ENCODE measurements at places on chromosomes 11 and 22.

DNA sequence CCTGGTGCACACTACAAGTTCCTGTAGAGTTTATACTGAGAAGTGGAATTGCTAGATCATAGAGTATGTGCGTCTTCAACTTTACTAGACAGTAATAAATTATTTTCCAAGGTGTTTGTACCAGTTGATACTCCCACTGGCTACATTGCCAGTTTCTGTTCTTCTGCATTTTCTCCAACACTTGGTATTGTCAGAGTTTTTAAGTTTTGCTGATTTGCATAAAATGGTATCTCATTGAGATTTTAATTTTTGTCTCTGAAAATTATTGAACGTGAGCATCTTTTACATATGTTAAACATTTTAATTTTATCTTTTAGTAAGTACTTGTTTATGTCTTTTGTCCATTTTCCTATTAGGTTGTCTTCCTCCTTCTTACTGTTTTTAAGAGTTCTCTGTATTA is 7.3 kb downstream of the TBCEL start:
- DNase-seq: no peak

GRCh38 chr11:65545853-65546216 is 12.3 kb downstream of the LTBP3 start:
- DNase-seq: no peak

DNA sequence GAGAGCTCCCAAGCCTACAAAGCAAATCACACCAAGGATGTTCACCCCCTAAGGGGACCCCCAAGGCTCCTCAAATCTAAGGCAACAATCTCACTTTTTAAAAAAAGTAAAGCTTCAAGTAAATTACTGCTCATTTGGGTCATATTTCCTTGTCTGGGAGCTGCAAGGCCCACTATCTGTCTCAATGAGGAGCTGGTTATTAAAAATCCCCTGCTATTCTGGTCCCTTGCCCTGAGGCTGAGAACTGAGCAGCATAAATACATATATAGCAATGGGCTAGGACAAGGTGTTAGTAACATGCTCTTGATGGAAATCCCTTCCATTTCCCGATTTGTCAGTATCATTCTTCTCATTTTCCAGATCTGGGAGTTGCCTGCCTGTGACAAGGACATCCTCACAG is 119.2 kb downstream of the ETS1 start:
- no peak for DNase-seq

GRCh38 chr22:50585781-50586180 is 3.1 kb upstream of the CHKB start:
- DNase-seq: no peak

DNA sequence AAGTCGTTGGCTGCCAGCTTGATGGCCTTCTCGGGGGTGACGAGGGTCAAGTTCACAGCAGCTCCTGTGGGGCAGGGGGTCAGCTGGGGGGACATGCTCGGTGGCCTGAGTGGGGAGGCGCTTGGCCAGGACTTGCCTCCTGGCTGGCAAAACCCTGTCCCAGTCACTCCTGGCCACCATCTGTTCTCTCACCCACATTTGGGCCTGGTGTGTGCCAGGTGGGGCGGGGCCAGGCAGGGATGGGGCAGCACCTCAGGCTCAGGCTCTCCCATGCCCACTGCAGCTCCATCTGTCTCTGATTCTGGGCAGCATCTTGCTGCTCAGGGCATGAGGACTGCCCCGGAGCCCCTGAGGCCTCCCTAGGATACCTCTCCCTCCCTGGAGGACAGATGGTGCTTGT is 3.7 kb upstream of the CEND1 start:
- DNase-seq: no peak

DNA sequence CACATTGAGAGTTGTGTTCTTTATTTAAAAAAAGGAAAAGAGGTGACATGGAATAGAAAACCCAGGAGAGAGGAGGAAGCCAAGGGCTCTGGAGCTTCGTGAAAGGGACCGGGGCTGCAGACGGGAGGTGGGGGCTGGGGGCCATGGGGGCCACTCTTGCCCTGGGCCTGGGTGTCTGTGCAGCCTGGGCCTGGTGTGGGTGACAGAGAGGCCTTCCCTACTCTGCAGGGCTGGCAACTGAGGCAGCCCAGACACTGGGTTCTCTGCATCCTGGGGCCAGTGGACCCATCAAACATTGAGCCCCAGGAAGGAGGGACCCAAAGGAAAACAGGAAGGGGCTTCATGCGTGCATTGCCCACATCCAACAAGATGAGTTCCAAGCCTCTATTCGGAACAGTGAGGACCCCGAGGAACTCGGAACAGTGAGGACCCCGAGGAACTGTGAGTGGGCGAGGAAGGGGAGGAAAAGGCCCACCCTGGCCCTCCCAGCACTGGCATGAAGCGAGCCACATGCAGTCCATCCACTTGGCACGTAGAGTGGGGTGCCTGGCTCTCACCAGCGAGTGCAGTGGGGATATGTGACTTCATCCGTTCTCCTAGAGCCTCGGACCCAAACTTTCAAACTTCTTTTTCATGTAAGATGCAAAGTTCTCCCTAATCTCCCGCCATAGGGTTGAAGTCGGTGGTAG is 1121.6 kb downstream of the BRD1 start:
- no peak for DNase-seq

GRCh38 chr11:63494975-63495374 is 4.0 kb upstream of the PLAAT5 start:
- no peak for DNase-seq

GRCh38 chr11:112318184-112318591 is 57.5 kb upstream of the PLET1 start:
- DNase-seq: peak; percentile 78

DNA sequence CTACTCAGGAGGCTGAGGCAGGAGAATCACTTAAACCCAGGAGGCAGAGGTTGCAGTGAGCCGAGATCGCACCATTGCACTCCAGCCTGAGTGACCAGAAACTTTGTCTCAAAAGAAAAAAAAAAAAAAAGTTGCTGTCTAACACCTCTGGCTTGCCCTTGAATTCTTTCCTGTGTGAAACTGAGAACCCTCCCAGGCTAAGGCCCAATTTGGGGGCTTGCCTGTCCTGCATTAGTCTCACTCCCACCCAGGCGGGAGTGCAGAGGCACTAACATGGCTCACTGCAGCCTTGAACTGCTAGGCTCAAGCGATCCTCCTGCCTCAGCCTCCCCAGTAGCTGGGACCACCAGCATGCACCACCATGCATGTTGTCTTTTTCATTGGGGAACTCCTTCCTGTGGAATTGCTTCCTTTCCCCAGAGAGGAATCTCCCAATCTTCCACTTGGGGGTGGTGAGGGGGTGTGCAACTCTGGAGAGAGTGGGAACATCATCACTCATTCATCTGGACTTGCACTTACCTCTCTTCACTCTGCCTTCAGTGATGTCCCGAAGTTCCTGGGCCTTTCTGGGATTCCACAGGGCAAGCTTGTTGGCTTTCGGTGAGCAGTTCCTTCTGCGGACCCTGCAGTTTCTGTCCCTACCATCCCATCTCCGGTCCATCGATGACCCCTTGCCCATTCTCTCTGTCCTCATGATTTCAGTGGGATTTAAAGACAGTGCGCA is 62.1 kb upstream of the CREB3L1 start:
- no peak for DNase-seq

DNA sequence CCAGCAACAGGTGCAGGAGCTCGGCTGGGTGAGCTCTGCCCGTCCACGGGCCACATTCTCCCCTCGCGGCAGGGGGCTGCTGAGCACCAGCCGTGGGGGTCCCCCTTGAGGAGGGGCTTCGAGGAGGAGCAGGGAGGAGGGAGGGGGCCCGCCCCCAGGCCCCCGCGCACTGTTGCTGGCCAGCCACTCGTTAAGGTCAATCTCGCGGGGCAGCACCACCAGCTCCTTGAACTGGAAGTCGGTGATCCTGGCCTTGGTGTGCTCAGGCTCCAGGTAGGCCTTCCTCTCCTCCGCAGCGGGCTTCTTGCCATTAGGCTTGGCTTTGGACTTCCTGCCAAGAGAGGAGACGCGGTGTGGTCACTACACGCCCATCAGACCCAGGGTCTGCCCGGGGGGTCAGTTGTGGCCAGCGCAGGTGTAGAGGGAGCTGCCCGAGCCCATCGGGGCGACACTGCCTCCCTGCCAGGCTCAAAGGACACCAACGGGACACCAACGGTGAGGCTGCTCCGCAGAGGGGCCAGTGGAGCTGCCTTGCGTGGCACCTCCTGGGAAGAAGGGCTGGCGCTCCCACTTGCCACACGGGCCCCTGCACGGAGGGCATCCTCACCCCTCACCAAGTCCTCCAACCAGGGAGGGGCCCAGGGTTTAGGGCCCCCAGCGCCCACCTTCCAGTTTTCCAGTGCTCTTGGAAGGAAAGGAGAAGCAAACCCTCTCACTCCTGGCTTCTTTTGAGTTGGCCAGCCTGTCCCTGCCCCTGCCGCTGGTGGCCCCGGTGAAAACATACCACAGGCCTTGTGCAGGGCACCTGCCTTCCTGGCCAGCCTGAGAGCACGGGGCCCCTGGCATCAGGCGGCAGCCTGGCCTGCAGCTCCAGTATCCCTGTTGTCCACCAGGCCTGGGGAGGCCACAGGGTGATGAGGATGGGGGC is 5.8 kb downstream of the MOB2 start:
- DNase-seq: no peak

GRCh38 chr11:126545057-126545555 is 189.6 kb downstream of the ST3GAL4 start:
- no peak for DNase-seq

DNA sequence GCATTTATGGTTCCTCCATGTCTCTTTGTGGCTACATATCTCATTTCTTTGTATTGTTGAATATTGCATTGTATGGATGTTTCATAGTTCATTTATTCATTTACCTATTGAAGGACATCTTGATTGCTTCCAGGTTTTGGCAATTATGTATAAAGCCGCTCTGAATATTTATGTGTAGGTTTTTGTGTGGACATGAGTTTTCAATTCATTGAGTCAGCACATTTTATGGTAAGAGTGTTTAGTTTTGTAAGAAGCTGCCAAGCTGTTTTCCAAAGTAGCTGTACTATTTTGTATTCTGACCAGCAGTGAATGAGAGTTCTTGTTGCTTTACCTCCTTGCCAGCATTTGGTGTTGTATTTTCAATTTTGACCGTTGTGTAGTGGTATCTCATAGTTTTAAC is 39.2 kb downstream of the KDM2A start:
- DNase-seq: no peak

DNA sequence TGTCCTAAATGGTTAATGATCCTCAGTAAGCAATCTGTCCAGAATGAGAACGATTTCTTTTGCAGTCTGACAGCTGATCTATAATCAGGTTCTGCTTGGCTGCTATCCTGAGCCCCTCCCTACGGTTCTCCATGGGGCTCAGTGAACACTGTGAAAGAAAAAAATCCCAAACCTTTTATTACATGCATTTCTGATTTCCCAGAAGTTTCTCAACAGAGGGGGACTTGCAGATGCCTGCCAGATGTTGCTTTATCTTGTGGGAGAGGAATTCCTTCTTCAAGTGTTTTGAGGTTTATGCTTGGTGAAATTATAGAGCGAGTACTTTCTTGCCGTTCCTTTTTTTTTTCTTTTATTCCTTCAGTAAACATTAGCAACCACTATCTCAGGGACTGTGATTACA is 531.9 kb upstream of the ISX start:
- no peak for DNase-seq

DNA sequence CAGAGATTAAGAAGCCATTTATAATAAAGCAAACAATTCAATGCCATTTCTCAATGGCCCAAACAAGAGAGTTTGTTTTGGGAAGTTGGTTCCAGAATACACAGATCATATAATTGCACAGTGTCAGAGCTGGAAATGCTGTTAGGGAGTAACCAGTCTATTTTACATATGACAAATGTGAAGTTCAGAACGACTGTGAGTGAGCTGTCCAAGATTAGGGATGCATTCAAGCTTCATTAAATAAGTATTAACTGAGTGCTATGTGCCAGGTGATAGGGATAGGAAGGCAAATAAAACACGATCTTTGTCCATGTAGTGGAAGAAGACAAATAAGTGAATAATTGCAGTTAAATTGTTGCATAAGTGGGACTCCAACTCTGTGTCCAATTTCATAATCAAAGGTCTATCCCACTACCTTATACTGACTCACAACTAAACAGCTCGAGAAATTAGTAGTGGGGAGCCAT is 33.1 kb upstream of the PICALM start:
- no peak for DNase-seq

GRCh38 chr11:117273550-117274289 is 17.4 kb upstream of the BACE1-AS start:
- peak; percentile 75 for DNase-seq

DNA sequence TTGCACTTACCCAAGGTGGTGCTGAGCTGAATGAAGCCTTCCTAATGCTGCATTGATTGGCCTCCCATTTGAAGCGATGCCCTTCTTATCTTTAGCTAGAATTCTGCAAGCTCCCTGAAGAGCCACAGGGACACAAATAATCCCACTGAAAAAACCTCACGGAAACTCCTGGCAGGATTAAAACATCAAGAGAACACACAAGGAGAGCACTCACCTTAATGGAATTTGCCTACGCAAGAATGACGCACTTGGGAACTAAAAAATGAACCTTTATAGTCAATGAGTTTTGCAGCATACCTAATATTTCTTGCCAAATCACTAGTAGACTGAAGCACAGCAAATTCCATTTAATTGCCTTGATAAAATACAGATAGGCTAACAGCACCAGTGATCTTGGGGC is 232.8 kb upstream of the UBASH3B start:
- DNase-seq: no peak

DNA sequence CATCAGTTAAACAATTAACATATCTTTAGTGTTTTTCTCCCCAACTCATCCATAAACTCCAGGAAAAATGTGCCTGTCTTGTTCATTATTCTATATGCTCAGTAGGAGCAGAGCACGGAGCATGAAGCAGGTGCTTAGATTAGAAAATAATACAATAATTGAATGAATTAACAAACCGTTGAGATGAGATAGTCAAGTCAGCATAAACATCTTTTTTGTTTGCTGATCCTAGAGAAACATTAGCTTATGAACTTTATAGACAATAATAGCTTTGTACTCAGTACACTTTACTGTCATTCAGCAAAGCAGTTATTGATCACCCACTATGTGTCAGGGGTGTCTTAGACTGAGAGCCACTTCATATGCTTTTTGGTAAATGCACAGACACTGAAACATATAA is 105.2 kb upstream of the SEZ6L start:
- no peak for DNase-seq

DNA sequence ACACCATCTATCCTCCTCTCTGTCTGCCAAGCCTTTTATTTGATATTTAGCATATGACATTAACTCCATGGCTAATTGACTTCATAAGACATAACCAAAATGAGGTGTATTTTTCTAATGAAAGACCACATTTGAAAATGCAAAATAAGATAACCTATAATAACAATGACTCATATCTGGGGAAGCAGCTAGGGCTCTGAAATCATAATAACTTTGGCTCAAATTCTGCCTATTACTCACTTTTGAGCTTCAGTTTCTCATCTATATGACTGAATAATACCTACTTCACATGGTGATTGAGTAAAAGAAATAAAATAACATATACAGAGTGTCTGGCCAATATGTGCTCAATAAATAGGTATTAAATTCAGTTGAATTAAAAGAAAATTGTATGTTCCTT is 1419.8 kb upstream of the TENM4 start:
- DNase-seq: no peak

DNA sequence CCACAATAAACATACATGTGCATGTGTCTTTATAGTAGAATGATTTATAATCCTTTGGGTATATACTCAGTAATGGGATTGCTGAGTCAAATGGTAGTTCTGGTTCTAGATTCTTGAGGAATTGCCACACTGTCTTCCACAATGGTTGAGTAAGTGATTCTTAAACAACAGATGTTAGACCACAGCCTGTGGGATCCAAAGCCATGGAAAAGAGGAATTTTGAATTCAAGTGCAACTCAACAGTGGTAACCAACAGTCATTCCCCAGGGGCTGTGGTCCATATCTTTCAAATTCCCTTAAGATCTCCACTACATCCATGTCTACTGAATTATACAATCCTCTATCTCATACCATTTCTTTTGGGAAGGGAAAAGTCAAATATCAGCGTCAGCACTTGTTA is 321.5 kb downstream of the LARGE1 start:
- DNase-seq: no peak

GRCh38 chr11:76347466-76347865 is 33.5 kb downstream of the THAP12 start:
- no peak for DNase-seq
